ENCODE measurements at places on chromosomes 1 and 21.

- no peak for DNase-seq
Observed at GRCh38 chr1:41322835-41323234, 38.4 kb upstream of the FOXO6 start.

- no peak for DNase-seq
Observed at GRCh38 chr1:172607145-172607544, 51.8 kb upstream of the FASLG start.

GRCh38 chr1:204872262-204872881 is 1.7 kb downstream of the NFASC start:
- DNase-seq: no peak

- DNase-seq: no peak
Observed at GRCh38 chr1:8752921-8753713, 64.3 kb downstream of the RERE start.

- DNase-seq: no peak
Observed at GRCh38 chr1:40925834-40926410, 53.6 kb upstream of the CTPS1 start.

DNA sequence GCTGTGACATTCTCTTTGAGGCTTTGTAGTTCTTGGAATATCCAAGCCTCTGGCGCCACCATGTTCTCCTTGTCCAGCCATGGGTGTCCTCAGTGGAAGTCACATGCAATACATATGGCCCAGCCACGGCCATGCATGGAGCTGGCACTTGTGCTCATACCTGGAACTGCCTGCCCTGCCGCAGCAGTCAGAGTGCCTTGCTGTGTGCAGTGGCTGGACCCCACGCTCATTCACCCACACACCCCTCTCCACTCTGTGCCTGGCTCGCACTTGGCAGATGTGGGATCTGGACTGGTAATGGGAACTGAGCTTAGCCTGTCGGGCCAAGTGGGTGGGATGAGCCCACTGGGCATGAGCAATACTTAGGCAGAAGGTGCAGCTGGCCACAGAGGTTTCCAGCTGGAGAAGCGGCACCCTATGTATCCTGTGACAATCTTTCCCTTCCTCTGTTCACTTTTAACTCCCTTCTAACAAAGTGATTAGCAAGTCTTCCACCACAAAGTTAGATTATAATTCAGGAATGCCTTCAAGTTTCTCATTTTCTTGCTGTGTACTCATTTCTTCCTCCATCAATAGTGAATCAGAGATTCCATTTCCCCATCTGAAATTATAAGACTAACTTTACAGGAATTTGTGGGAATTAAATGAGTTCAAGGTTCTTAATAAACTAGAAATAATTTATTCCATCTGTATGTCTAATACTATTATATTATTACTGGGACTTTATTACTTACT is 351.6 kb upstream of the NCAM2 start:
- no peak for DNase-seq

Data from T-helper 9 cell (primary cell).